ENCODE measurements at places on chromosomes 11 and 22.

GRCh38 chr11:74730571-74731260 lies 510 bp downstream of the CHRDL2 start:
- no peak for DNase-seq

DNA sequence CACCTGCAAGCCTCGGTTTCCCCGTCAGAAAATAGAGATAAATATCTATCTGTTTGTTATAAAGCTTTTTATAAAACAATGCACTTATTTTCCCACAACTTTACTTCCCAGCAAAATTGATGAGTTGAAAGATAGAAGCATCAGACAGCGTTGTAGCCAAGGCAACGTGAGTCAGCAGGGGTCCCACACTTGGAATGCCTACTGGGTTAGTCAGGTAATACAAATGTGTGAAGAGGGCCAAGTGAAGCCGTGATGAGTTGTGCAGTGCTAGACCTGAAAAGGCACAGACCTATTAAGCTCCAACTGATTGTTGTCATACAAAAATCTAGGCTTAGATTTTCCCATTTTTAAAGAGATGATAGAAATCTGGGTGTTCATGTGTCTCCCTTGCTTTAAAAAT lies 118.7 kb downstream of the PGR start:
- no peak for DNase-seq

GRCh38 chr11:21825127-21825526 lies 367.8 kb upstream of the ANO5 start:
- DNase-seq: no peak

DNA sequence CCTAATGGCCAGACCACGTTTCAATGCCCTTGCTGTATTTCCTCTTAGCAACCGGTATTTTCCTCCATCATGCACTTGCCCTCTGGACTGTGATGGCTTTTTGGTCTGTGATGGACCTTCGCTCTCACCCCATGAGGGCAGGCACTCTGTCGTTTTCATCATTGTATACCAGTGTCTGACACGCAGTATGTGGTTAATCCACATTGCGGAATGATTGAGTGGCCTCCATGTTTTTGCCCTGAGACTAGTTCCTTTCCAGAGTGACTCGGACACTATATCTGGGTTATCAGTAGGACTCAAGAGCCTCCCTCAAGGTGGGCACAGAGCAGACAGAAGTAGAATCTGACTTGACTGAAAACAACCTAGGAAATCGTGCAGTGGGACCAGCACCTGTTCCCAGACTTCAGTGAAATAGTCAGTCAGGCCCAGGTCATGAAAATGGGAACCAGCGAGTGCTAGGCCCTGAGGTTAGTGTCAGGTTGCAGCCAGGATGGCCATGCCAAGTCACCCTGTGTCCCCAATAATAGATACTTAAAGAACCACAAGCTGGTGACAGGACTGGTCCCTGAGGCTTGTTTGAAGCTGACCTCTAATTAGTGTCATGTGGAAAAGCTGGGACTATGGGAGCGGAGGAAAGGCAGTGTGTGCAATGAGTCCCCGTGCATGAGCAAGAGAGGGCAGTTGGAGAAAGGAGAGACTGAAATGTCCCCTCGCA lies 464.7 kb downstream of the INSC start:
- DNase-seq: no peak

Data from activated naive CD8-positive, alpha-beta T cell treated with anti-CD3 and anti-CD28 coated beads, Interleukin-2, amount 50 U/mL, for 16 hours (primary cell).